HS-27A (cell line): ENCODE measurements at places on chromosomes 5 and 9.

DNA sequence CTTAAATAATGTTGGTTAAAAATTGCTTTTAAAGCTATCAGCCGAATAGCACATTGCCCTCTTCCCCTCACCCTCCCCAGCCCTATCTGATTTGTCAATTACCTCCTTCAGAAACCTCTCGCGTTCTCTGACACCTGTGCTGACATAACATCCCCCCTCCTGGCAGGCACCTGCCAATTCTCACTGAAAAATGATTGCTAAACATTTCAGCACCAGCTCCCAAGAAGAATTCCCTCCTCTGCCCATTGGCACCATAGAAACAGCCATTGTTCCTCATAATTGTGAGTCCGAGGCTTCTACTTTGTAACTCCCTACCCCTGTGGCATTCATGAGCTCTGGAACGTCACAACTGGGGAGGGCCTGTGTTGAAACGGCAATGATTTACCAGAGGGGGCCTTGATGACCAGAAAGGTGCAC is 20.2 kb downstream of the CDH6 start:
- DNase-seq = no peak

GRCh38 chr9:82558346-82558745 is 504.6 kb downstream of the RASEF start:
- no peak for DNase-seq

- DNase-seq = no peak
These were observed 91.0 kb upstream of the JAK2 start for GRCh38 chr9:4894076-4894475.

GRCh38 chr9:137247135-137247915 is 3.8 kb upstream of the STPG3 start:
- no peak for DNase-seq

- no peak for DNase-seq
These were observed 332.4 kb upstream of the CD180 start for GRCh38 chr5:67528953-67529352.

DNA sequence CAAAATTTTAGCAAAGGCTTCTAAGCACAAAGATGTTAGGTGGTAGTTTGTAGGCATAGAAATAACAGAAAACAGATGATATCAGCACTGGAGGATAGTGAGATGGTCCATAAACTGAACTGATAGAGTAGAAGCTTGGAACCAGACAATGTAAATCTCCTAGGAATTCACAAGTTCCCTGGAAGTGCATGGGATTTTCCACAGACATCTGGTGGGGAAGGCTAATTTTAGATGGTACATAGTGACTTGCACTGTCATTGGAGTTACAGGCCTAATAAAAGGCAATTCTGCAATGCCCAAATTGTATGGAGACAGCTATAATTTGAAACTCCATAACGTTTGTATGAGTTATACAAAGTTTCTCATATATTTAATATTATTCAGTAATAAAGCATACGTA is 653.0 kb upstream of the MEF2C start:
- DNase-seq = no peak

DNA sequence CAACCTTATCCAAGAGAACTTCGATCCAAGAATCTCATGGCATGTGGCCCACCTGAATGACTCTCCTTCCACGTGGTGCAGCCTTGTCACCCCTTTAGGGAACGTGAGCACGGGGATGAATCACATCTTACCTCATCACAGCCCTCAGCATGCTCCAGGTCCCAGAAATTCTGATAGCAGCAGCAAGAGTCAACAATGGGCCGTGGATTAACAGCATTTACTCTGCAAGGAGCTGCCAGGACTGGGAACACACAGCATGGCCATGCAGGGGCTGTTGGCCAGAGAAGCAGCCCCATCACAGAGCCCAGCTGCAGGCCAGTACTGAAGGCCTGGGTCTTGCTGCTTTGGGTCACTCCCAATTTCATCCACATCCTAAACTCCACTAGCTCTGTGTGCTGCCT is 150.4 kb downstream of the C5orf15 start:
- DNase-seq = no peak

DNA sequence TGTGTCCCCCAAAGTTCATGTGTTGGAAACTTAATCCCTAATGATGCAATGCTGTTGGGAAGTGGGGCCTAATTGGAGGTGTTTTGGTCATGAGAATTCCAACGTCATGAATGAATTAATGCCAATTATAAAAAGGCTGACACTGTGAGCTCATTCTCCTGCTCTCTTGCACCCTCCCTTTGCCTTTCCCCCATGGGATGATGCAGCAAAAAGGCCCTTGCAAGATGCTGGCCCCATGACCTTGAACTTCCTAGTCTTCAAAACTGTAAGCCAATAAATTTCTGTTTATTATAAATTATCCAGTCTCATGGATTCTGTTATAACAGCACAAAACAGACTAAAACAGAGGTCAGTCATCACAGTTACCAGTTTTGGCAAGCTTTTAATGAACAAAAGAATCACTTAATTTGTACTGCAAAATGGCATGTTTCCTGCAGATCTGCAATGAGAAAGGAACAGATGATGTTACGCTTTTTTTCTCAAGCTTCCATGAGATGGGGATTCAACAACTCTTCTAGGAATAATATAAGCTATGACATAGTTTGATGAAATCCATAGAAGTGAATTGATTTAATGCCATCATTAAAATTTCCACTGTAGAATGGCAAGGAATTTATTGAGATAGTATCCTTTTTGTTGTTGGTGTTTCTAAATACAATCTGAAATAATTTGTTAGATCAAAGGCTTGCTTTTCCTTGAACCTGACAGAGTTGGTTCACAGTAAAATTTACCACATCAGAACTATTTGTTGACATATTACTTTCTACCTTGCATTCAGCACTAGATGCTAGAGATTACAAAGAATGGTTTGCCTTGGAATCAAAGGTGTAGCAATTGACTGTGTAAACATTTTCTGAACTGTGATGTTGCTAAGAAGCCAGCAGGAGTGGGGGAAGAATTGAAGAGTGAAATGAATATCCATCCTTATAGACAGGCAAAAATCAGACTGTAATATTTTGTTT is 29.3 kb upstream of the RFK start:
- no peak for DNase-seq

DNA sequence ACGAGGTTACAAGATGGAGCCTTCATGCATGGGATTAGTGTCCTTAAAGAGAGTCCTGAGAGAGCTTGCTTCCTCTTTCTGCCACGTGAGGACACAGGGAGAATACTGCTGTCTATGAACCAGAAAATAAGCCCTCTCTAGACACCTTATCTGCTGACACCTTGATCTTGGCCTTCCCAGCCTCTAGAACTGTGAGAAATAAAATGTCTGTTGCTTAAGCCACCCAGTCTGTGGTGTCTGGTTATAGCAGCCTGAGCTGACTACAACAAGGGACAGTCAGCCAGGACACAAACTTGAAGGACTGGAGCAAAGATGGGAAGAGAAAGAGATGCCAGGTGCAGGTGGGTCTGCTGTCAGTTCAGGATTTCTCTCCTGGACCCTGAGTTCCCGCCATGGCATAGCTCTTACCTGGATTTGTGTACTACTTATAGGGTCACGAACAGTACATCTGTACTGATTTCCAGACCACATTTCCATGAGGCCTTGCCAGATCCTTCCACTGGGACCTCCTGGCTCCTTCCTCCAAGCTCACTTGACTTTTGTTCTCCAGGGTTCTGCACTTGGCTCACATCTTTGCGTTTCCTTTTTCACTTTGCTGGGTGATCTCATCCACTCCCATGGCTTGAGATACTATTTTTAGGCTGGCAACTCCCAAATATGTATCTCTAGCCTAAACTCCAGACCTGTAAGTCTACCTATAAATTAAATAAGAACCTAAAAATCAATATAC is 44.9 kb upstream of the LIFR start:
- no peak for DNase-seq

- no peak for DNase-seq
These were observed 1793.0 kb upstream of the ACO1 start for GRCh38 chr9:30591461-30591860.

DNA sequence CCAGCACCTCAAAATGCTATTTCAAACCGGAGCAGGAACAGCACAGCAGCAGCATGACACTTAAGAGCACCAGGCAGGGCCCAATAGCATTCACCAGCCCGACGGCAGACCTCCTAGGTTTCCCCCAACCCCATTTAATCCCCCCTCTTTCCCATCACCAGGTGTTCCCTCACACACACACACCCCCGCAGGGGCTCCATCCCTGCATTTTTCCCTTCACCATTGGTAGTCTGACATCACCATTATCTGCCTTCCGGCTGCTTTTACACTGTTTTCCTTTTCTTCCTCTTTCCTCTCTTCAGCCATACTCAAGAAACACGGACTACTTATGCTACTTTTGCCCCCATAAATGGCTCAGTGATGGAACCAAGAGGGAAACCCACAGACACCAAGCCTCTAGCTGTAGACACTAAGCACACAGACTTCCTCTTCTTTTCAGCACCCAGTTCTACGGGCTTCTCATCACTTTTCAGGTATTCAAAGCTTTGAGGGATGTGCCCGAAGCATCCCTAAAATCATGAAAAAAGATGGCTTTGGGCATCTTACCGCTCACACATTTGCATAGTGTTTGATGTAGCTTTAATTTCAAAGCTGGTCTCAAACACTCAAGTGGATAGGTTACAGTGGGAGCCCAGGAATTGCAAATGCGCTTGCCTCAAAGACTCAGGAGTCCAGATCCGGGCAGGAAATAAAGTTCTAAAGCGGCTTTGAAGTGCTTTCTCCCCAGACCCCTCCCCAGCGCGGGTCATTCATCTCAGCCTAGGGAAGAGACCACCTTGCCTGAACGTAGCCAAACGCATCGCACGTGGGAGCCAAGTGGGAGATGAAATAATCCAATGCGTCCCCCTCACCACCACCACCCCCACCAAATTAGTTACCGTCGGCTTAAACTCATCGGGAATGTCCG is 141.5 kb downstream of the TSSK1B start:
- DNase-seq = no peak

- DNase-seq = no peak
These were observed 54.2 kb downstream of the WHRN start for GRCh38 chr9:114450833-114451706.

DNA sequence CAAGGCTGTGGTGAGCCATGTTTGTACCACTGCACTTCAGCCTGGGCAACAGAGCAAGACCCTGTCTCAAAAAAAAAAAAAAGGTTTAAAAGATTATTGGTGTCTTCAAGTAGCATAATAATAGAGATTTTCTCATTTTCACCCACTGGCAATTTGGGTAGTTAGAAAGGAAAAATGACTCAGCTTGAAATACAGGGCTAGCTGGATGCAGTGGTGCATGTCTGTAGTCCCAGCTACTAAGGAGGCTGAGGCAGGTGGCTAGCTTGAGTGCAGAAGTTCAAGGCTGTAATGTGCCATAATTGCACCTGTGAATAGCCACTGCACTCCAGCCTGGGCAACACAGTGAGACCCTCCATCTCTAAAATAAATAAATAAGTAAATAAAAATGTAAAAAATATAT is 111.1 kb downstream of the ARRDC3 start:
- DNase-seq = no peak

GRCh38 chr9:105023788-105024187 is 95.8 kb upstream of the ABCA1 start:
- DNase-seq = no peak

DNA sequence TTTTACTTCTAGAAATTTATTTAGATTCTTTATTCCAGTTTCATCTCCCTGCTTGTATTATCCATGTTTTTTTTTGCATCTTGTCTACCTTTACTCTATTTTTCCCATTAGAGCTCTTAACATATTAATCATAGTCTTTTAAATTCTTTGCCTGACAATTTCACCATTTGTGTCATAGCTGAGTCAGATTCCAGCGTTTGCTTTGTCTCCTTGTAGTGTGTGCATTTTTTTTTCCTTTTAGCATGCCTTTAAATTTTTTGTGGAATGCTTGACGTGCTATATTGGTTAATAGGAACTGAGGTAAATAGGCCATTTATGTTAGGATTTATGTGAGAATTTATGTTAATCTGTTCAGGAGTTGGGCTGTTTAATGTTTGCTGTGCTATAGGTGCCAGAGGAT is 41.8 kb upstream of the NFIL3 start:
- no peak for DNase-seq

- no peak for DNase-seq
These were observed 17.3 kb downstream of the SCAMP1 start for GRCh38 chr5:78377718-78378105.

DNA sequence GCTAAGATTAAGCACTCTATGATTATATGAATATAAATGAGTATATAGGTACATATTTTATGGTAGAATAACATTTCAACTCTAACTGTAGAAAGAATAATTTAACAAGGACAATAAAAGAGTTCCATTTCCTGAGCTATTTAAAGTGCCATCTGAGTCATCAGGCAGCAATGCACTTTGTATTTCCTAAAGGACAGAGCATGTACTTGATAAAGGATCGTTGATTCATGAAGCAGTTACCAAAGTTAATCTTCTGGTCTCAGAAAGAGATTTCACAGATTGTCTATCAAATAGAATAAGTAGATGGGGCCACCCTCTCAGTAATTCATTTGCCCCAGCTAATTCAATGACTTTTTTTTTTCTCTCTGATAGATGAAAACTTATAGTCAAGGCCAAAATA is 747.8 kb downstream of the CDH18 start:
- peak; percentile 49 for DNase-seq

GRCh38 chr9:137700911-137701310 is 82.1 kb downstream of the EHMT1 start:
- no peak for DNase-seq

GRCh38 chr5:39867923-39868322 is 443.1 kb upstream of the DAB2 start:
- DNase-seq = no peak

GRCh38 chr5:67361932-67362729 is 165.5 kb upstream of the CD180 start:
- DNase-seq = no peak

DNA sequence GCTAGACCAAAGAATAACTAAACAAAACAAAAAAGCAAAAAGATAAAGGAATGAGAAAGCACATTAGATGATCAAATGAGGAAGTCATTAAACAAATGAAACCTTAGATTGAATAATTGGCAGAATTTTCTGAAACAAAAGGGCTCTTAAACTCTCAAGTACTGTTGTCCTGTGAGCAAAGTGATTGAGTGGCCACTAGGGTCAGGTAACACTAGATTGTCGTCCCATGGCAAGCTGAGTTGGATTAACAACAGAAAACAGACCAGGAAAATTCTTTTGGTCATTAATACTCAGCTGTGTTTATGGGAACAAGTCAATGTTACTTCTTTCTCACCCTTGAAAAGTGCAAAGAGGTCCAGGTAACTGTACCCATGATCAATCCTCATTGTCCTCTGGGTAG is 81.6 kb upstream of the MRPS30 start:
- DNase-seq = no peak

DNA sequence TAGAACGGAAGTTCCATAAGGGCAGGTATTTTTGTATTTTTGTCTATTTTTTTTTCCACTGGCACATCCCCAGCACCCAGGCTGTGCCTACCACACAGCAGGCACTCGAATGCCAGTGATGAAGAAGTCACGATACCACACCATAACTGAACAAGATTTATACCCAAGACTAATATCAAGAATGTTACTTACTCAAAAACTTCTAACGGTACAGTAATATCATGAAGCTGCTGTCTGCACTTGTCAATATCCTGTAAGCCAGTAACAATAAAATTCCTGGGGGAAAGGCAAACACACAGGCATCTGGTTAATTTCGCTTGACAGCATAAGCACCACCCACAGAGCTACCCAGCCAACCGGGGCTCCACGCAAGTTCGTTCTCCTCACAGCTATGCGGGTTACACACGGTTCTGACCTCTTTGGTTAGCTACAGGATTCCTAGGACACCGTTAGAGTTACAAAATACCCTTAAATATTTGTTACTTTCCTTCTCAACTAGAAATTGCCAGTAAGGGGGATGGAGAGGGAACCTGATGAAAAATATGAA is 1.3 kb downstream of the MED10 start:
- no peak for DNase-seq
